ENCODE measurements at places on chromosomes 6 and 20.

DNA sequence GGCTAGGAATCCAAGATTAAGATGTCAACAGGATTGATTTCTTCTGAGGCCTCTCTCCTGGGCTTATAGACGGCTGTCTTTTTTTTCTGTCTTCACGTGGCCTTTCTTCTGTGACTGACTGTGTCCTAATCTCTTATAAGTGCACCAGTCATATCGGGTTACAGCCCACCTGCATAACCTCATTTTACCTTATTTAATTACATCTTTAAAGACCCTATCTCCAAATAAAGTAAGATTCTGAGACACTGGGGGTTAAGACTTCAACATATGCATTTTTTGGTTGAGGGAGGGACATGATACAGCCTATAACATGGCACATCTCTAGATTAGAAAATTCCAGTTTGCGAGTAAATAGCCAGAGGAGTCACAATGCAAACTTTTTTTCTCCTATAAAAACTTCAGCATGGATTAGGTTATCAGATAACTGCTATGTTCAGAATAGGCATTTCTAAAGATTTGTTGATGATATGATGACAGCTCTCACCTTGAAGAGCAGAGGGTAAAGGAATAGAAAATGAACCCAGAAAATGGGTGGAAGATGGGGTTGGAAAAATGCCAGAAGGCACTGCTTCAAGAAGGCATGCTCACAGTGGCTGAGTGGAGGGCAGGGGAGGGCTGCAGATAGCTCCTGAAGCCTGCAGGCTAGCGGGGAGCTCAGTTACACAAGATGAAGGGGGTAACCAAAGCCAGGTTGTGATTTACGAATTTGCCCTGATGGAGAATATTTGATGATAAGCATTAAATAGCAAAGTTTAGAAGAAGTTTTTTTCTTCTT is 8.7 kb upstream of the PDE7B start:
- DNase-seq = no peak

- DNase-seq = no peak
Observed at GRCh38 chr20:34388000-34388399, 24.9 kb downstream of the ITCH start.

DNA sequence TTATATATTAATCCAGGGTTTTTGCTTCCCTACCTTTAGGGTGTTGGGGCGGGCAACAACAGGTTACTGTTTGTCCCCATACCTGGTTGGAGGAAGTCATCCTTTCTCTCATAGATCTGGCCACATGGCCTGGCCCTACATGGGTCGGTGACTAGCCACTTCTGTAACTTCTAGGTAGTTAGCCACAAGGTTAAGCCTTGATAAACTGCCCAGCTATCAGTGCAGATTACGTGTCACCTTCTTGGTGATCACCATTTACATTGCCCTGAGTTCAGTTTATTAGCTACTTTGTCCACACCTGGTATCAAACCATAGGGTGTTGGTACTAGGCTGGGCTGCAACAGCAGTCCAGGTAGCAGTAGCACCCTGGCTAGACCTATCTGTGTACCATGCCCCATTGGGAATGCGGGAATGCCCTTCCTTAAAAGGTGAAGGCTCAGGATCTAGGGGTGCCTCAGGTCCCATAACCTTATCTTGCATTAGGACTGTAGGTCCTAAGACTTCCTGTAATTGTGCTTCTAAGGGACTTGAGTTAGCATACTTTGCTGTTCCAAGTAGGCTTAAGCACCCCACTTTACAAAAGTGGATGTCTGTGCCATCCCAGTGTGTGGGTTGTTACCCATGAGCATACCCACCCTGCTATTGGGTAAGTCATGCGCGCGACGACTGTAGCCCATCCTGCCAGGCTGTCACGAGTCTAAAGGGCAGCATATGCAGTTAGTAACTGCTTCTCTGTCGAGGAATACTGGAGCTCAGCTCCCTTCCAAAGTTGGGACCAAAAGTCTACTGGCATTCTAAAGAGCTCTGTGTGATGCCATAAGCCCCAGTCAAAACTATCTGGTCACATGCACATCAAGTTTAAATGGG is 5.2 kb downstream of the ZKSCAN3 start:
- no peak for DNase-seq

- no peak for DNase-seq
Observed at GRCh38 chr20:41320976-41321375, 3.4 kb upstream of the ZHX3 start.

DNA sequence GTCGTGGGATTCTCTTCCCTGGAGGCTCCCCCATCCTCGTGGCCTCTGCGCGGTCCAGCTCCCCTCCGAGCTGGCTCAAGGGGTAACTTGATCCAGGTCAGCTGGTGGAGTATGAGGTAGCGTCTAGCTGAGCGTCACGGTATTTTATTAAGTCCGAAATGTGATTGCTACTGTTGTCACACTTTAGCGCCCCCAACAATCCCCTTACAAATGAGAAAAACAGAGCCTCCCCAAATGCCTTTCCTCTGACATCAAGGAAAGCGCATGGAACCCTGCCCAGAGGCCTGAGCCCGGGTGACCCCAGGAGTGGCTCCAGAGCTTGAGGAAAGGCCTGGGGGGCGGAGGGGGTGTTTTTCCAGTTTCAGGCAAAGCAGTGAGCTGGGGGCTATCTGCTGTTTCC is 192.4 kb downstream of the ZMYND8 start:
- no peak for DNase-seq

DNA sequence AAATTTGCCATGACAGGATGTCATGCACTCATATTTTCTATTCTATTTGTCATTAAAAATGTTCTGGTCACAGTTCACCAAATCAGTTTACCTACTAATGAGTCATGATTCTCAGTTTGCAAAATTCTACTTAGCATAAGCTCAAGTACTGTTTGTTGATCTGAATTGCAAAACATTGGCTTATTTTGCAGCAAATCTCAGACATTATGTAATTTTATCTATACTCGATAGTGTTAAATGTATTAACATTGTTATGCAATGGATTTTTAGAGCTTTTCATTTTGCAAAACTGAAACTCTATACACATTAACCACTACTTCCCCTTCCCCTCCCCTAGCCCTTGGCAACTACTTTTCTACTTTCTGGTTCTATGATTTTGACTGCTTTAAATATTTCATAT is 213.8 kb upstream of the ZFP64 start:
- DNase-seq = no peak

DNA sequence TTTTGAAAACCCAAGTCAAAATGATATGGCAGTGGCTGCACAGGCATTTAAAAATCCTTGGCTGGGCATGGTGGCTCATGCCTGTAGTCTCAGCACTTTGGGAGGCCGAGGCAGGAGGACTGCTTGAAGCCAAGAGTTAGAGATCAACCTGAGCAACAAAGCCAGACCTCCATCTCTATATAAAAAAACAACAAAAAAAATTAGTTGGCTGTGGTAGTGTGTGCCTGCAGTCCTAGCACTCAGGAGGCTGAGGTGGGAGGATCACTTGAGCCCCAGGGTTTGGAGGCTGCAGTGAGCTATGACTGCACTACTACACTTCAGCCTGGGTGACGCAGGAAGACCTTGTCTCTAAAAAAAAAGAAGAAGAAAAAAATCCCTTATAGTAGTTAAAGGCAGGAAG is 142.9 kb downstream of the MYB start:
- DNase-seq = no peak

Data from fibroblast of gingiva (primary cell).